ENCODE measurements at places on chromosomes 5 and 9.

DNA sequence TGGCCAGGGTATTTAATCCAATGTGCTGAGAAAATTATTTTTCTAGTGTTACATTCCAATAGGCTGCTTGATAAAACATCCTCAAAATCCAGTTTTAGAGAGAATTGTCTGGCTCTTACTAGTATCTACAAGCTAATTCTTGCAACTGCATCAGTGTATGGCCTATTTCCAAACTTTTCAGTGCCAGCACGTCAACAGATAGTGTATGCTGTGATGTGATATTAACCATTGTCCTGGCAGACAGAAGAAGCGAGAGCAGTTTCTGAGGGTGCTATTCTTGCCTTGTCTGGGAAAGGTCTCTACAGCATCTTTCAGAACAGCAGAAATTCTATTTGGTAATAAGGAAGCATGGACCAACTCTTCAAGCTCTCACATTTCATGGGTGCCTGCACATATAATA is 174.2 kb upstream of the CDH12 start:
- DNase-seq: no peak

DNA sequence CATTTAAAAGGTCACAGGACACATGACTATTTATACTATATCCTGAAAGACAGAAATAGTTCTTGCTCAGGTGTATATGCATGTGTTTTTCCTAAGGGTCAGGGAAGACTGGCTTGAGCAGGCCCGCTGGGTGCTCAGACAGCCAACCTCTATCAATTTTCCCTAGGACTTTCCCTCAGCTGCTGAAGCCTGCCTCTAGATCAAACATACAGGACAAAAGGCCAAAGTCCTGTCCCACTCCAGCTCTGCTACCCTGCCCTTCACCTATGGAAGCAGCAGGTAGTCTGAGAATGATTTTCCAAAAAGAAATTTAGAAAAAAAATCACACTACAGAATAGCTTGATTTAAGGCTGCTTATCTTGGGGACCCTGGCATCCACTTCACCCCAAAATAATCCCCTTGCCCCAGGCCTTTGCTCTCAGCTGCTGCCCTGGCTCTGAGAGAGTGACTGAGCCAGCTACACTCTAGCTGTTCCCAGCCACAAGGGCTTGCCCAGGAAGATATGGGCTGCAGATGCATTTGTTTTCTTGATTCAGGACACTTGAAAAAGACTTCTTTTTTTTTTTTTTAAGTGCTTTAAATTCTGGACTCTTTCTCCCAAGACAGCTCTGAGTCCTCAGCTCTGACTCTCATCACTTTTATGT is 42.5 kb downstream of the KLHL3 start:
- DNase-seq: no peak

DNA sequence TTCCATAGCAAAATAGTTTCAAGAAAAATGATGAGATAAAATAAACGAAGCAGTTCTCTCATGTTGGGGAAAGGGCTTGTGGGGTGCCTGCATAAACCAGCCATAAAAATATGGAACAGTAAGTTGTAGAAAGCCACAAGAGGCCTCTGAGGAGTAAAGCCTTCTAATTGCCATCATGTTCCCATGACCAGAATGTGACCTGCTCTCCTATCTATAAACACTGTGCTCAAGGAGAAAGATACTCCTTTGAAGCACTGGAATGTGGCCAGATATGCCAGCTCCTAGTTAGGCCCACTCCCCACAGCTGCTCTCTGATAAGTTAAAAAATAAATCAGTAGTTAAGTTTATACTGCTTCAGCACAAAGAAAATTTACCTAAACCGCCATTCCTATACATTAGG is 65.8 kb downstream of the SETX start:
- DNase-seq: no peak

- no peak for DNase-seq
Observed at GRCh38 chr5:2569774-2570542, 181.5 kb downstream of the IRX2 start.

DNA sequence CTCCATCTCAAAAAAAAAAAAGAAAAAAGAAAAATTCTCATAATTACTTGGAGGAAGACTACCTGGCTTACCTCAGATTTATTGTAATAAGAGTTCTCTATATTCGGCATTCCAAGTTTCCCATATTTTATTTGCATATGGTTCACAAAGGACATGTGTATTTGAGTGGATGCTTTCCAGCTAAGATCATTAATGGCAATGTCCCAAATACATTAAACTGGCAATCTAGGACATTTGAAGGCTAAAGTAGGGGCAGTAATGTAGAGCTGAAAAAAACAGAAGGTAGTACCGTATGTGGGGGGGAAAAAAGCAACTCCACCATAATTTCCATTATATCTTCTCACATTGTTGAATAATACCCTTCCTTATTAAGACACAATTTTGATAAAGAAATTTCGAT is 4.9 kb downstream of the TUT7 start:
- DNase-seq: no peak

DNA sequence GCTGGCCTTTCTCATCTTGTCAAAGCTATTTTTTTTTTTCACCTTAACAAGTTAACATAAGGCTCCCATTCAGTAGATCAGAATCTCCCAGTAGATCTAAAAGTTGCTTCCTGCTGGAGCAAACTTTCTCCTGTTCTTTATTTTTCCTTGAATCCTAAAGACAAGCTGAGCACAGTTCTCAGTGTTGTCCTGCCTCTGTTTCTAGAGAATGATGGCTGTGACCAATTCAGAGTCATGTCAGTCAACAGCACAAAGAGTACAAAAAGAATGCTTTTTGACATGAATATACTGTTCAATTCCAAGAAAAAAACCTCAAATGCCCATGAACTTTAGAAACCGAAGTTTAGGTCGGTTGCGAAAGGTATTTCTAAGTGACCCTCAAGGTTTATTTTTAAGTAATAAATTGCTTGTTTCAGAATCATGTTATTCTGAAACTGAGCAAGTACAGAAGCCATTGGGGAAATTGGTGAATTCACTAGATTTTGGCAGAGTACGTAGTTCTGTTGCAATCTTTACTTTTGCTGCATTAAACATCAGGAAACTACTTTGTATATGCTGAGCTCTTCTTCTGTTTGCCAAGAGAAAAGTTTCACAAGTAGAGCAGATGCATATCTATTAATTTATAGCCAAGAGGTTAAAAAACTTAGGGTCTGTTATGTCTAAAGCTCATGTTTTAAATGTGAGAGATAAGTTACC is 161.7 kb upstream of the RPS23 start:
- DNase-seq: no peak

DNA sequence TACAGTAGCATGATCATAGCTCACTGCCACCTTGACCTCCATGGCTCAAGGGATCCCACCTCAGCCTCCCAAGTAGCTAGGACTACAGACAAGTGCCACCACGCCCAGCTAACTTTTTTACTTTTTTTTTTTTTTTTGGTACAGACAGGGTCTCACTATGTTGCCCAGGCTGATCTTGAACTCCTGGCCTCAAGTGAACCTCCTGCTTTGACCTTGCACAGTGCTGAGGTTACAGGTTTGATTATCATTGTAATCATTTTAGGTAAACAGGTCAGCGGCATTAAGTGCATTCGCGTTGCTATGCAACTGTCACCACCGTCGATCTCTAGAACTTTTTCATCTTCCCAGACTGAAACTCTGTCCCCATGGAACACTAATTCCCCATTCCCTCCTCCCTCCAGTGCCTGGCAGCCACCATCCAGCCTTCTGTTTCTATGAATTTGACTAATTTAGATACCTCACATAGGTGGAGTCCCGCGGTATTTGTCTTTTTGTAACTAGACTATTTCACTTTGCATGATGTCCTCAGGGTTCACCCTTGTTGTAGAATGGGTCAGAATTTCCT is 5.8 kb upstream of the CARD19 start:
- peak; percentile 4 for DNase-seq

DNA sequence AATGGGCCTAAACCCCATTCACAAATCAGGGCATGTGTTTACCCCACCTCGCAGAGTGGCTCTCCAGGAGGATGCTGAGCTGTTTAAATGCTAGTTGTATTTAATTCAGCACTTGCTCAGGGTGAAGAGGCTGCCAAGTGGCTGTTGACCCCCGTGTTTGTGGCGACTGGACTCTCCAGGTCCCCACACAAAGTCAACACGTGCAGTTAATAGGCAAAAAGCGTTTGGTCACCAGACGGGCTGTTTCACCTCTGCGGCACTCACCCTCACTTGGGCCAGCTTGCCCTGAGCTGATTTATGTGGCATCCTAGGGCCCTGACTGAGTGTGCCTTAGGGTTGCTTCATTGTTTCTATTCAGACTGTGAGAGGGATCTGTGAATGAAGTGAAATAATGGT is 152.3 kb downstream of the GAS1 start:
- no peak for DNase-seq

- peak; percentile 76 for DNase-seq
Observed at GRCh38 chr9:136762915-136763648, 1.2 kb downstream of the LCN15 start.

GRCh38 chr5:151110122-151110681 is 29.4 kb upstream of the TNIP1 start:
- DNase-seq: no peak

GRCh38 chr5:2797981-2798380 is 46.5 kb upstream of the IRX2 start:
- DNase-seq: no peak

DNA sequence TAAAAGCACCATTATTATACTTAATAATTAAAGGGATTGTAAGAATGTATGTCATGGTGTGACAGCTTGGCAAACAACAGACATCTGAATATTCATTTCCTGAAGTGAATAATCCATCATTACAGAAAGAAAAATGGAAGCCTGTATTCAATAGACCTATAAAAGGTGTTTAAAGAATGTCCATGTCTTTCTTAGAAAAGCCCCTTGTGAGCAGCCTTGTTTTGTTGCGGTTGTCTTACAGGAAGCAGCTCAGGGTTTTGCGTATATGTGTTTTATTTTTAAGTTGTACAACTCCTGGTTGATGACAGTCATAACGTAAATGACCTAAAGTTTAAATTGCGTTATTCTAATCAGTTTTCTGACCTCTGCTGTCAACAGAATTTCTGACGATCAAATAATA is 53.8 kb downstream of the CAST start:
- DNase-seq: no peak

DNA sequence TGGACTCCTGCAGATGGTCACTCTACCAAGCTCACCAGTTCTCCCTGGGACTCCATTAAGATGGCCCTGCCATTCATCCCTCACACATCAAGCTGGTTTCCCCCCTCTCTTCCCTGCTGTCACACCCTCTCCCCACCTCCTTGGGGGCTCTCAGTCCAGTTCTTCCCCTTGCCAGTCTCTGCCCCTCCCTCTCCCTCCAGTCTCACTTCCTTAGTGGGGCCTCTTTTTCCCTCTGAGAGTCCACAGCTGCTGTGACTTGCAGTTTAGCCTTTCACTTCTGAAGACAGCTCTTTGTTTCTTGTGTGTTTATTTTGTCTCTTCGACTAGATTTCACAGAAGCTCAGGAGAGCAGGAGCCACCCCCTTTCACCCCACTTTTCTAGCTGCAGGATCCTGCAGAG is 10.5 kb downstream of the DOCK2 start:
- DNase-seq: no peak

GRCh38 chr5:39713250-39713916 is 288.6 kb upstream of the DAB2 start:
- DNase-seq: no peak

- no peak for DNase-seq
Observed at GRCh38 chr5:52995095-52995494, 5.9 kb downstream of the ITGA2 start.

- no peak for DNase-seq
Observed at GRCh38 chr9:74783408-74783807, 104.3 kb downstream of the TRPM6 start.

DNA sequence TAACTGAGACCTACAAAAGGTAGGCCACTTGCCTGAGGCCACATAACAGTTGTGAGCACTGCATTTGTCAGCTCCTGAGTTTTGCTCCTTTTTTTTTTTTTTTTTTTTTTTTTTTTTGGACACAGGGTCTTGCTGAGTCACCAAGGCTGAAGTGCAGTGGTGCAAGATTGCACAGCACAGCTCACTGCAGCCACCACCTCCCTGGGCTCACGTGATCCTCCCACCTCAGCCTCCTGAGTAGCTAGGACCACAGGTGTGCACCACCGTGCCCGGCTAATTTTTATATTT is 37.1 kb downstream of the LAMC3 start:
- DNase-seq: no peak

- DNase-seq: no peak
Observed at GRCh38 chr9:107949061-107949460, 459.5 kb upstream of the KLF4 start.

DNA sequence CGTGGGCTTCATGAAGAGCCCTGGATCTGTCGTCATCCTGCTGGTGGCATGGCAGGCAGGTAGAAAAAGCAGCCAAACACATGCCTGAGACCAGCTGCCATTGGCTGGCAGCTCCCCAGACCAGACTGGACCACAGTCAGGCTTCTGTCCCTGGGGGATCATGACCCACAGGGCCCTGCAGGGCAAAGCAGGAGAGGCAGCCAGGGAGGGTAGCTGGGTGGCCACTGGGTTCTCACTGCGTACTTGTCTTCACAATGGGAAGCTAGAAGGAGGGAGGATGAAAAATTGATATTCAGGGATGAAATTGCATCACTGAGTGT is 67.8 kb upstream of the GARNL3 start:
- no peak for DNase-seq

GRCh38 chr9:21831841-21832509 is 29.5 kb downstream of the MTAP start:
- DNase-seq: peak; percentile 55

GRCh38 chr9:134625361-134626068 is 16.1 kb upstream of the COL5A1 start:
- DNase-seq: no peak

DNA sequence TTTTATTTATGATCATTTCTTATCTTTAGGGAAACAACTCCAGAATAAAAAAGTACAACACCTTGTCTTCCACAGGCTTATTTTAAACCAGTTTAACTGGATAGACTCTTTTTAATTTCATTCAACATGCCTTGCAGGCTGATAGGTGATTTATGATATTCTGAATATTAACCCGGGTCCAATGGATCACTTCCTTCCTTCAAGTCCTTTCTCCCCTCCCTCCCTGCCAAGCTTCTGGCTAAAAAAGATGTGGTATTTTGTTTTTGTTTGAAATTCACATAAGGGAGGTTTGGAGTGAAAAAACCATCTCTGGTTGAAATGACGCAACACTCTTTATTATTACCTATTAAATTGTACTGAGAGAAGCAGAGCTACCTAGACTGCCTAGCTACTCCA is 265.3 kb downstream of the MLLT3 start:
- DNase-seq: no peak

- DNase-seq: no peak
Observed at GRCh38 chr5:27191786-27192510, 153.6 kb upstream of the CDH9 start.

Measured in activated CD4-positive, alpha-beta T cell treated with anti-CD3 and anti-CD28 coated beads for 48 hours (primary cell).